ENCODE measurements at places on chromosomes 16 and 17.
A peak's percentile ranks its signal among the peaks of the same experiment; 100 is the strongest.

- no peak for DNase-seq
These were observed 40.5 kb upstream of the GCSH start for GRCh38 chr16:81136390-81137335.

DNA sequence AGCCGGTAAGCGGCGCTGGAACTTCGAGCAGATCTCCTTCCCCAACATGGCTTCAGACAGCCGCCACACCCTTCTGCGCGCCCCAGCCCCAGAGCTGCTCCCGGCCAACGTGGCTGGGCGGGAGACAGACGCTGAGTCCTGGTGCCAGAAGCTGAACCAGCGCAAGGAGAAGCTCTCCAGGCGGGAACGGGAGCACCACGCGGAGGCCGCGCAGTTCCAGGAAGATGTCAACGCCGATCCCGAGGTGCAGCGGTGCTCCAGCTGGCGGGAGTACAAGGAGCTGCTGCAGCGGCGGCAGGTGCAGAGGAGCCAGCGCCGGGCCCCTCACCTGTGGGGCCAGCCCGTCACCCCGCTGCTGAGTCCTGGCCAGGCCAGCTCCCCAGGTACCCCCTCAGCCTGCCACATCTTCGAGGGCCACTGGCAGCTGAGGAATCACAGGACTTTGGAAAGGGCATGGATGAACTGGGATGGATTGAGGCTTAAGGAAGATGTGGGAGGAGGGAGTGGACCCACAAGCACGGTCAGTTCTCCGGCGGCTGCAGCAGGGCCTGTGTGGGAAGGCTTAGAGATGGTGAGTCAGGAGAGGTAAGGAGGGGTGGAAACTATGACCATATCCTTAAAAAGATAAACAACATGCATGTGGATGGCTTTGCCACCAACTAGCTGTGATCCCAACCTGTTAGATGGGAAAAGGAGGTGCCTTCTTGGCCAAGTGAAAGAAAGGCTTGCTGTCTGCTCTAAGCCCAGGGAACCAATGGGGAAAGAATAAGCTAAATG is 3.4 kb upstream of the LLGL2 start:
- DNase-seq = peak; percentile 30

DNA sequence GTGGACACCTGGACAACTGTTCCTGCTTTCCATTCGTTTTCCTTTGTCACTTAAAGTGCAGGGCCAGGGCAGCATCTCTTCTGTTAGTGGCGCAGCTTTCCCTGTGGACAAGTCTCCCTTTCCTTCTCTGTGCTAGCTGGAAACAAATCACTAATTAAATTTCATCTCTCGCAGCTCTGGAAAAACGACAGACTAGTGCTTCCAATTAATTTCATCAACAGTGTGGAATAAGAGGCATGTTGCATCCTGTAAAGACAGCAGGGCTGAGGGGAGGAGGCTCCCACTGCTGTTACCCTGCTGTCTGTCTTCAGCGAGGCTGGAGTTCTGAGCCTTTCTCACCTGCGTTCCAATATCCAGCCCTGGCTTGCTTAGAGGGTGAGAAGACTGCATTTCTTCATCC is 352.1 kb upstream of the HSBP1 start:
- DNase-seq = no peak

DNA sequence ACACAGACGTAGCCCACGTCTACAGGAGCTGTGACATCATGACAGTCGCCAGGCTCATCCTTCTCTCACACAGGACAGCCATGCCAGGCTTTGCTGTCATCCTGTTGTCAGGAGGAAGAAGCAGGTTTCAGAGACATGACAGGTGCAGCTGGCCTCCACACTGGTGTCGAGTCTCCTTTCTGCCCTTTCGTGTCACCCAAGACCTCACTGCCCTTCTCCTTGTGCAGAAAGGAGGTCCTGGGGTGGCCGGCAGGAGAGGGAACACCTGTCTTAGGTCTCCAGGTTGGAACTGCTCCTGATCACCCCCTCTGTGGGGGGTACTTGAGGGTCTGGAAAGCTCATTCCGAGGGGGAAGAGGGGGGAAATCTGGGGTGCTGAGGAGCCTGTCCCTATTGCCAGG is 41.6 kb upstream of the IRF8 start:
- no peak for DNase-seq

DNA sequence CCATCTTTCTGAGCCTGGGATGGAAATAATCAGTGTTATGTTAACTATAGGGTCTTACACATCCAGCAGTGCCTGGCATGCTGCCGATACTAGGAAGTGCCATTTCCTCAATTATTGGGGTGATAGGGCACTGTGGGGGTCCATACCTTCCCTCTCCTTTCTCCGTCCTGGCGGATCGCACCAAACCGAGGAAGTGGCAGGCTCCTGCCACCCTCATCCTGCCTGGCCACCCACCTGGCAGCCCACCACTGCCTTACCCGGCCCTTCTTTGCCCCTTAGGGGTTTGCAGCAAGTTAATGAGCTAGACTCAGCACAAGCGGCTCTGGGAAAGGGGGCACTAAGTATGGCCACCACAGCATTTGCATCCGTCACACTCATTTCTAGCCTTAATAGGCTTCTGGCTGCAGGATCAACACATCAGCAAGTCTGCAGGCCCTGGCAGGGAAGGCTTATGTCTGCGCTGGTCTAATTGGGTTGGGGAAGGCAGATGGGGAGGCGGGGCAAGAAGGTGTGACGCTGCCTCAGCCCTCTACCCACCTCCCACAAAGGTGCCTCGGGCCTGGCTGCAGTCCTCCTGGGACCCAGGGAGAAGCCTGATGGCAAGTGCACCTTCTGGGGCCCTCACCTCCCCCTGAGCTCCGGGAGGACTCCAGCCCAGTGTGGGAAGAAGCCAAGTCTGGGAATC is 28.6 kb downstream of the DCAKD start:
- DNase-seq = no peak

- DNase-seq = no peak
These were observed 31.3 kb upstream of the TOX3 start for GRCh38 chr16:52578007-52578828.

GRCh38 chr17:48611681-48612455 is 1.1 kb upstream of the HOXB7 start:
- DNase-seq = no peak

DNA sequence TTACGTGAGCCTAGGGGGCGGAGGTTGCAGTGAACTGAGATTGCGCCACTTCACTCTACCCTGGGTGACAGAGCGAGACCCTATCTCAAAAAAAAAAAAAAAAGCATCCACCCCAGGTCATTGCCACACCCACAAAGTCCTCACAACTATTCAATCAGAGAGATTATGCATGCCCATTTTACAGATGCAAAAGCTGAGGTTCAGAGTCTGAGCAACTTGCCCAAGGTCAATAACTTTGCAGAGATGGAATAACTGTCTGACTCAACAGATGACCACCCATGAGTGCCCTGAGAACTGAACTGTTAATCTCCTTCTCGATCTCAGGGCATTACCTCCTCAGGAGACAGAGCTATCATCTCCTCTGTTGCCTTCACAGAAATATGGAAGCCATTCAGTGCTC is 5.5 kb upstream of the TMEM114 start:
- no peak for DNase-seq

- peak; percentile 80 for DNase-seq
These were observed 100.9 kb downstream of the PARN start for GRCh38 chr16:14529010-14529669.

GRCh38 chr16:27169511-27170071 is 33.7 kb upstream of the KDM8 start:
- DNase-seq = peak; percentile 82

- DNase-seq = peak; percentile 48
These were observed 11.4 kb upstream of the TCAP start for GRCh38 chr17:39653662-39654331.

GRCh38 chr16:10497132-10498101 is 83.0 kb downstream of the EMP2 start:
- no peak for DNase-seq

DNA sequence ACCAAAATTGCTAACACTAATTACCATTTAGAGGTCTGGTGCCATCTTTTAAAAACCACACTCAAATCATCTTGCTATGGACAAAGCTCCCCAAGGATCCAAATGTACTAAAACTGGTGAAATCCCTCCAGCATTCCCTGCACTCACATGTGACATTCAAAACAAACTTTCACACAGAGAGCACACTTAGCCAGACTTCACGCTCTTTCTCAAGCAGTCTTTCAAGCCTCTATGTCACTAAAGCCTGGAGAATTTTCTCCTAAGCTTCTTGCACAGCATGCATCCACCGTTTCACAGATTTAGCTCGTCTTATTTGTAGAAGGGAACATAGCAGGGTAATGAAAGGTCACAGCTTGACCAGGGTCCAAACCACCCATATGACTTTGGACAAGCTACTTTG is 19.3 kb downstream of the CMTM3 start:
- no peak for DNase-seq

DNA sequence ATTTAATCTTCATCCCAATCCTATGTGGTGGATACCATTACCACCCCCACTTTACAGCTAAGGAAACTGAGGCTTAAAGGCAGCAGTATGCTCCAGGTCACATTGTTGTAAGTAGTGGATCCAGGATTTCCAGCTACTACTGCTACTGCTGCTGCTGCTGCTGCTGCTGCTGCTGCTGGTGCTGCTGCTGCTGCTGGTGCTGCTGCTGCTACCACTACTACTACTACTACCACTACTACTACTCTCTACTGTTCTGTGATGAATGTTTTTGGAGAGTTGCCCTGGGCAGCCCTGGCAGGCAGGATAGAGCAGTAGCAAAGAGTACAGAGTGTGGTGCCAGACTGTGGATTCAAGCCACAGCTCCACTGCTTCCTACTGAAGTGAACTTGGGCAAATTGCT is 49.3 kb upstream of the SLC12A3 start:
- no peak for DNase-seq

DNA sequence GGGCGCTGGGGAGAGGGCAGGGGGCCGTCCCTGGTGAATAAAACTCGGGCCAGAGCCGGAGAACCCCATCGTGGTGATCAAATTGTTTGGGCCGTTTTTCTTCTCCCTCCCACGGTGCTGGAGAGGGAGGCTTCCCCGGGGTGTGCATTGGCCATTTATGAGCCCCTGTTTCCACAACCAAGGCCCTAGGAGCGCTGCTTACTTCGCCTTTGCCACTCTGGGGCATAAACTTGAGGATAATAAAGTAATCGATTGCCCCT is 544 bp downstream of the CCP110 start:
- no peak for DNase-seq

DNA sequence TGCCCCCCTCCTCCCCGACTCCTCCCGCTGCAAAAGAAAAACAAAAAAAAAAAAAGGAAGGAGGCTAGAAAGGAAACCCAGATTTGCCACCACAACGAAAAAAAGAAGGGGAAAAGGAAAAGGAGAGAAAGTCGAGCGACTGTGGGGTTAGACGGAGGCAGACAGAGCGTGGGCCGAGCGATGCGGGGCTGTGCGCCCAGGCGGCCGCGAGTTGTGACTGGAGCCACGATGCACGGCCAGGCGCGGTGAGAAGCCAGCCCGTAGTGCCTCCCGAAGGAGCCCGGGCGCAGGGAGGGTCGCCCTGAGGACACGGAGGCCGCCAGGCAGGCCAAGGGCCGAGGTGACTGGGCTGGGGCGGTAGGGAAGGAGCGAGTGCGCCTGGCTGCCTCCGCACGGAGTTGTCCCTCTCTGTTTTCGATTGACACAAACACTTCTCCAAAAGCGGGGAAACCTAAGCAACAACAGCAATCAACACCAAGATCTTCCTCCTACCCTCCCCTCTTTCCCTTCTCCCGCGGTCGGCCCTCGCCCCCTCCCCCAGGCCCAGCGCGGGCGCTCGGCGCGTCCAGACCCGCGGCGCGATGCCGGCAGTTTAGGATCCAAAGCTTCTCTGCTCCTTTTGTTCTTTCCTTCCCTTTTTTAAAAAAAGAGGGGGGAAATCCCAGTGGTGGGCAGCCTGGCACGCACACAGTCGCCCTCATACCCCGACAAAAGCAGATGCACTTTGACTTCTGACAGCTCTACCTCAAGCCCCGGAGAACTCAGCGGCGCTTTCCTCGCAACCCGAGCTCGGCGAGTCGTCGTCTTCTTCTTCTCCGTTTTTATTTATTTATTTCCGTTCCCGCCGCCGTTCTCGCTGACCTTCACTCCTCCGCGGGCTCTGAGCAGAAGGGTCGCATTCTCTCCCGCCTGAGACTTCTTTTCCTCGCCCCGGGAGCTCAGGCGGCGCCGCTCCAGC is at the start of gene LHX1:
LHX1 (plus strand) TSS at position 475 of the 958 bp plus-strand sequence. CDS start 723 bp downstream, outside the sequence.
- DNase-seq = no peak

GRCh38 chr17:75308732-75309629 is 19.7 kb upstream of the SLC25A19 start:
- no peak for DNase-seq

DNA sequence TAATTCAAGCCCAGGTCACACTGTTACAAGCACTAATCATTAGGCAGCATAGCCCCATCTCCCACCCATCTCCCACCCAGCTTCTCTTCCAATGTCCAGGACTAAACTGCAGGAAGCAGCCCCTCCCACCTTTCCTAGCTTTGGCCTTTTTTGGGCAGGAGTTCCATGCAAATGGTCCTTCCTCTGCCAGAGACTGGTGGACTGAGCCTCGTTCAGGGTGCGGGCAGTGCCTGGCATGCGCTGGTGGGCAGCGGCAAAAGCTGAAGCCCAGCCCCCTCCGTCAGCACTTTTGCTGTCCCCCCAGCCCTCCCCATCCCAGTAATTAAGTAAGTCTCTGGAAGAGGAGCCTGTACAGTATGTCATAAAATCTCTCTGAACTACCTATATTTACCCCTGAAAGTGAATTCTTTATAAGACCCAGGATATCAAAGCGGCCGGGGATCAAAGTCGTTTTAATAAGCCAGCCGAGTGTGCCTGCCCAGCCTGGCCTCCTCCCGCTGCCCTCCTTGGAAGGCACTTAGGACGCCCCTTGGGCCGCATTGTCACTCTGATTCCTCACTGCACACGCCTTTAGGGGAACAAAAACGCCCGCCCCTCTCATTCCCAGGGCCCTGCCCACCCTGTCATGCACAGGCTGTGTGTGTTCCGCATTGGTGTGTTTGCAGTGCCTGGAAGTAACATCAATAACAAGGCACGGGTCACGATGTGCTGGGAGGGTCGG is 109.9 kb downstream of the IRX5 start:
- DNase-seq = no peak

GRCh38 chr17:72850410-72851118 is 241.9 kb downstream of the SLC39A11 start:
- peak; percentile 71 for DNase-seq

DNA sequence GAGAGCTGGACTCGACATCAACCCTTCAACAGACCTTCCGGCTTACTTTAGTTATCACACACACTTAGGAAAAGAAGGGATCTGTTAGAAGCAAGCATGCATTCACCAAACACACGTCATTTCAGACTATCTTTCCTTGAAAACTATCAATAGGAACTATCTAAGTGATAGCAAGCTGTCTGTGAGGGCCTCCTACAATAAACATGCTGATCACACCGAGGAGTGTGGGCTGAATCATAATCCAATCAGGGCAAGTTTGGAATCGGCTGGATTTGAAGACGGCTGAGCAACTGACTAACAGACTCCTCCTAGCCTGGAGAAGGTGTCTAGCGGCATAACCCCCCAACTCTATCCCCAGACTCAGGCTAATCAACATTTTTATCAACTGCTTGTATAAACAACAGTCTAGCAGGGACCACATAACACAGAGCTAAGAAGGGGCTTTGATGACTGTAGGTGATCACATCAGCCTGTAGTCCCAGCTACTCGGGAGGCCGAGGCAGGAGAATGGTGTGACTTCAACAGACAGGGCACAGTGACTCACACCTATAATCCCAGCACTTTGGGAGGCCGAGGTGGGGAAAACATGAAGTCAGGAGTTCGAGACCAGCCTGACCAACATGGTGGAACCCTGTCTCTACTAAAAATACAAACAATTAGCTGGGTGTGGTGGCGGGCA is 14.1 kb downstream of the NXN start:
- no peak for DNase-seq

- DNase-seq = peak; percentile 56
These were observed 3.4 kb downstream of the KRT32 start for GRCh38 chr17:41463746-41464145.

All from PC-3 (cell line).